Cortex of kidney (tissue), 1 donor: ENCODE measurements at places on chromosomes 1 and 21.

DNA sequence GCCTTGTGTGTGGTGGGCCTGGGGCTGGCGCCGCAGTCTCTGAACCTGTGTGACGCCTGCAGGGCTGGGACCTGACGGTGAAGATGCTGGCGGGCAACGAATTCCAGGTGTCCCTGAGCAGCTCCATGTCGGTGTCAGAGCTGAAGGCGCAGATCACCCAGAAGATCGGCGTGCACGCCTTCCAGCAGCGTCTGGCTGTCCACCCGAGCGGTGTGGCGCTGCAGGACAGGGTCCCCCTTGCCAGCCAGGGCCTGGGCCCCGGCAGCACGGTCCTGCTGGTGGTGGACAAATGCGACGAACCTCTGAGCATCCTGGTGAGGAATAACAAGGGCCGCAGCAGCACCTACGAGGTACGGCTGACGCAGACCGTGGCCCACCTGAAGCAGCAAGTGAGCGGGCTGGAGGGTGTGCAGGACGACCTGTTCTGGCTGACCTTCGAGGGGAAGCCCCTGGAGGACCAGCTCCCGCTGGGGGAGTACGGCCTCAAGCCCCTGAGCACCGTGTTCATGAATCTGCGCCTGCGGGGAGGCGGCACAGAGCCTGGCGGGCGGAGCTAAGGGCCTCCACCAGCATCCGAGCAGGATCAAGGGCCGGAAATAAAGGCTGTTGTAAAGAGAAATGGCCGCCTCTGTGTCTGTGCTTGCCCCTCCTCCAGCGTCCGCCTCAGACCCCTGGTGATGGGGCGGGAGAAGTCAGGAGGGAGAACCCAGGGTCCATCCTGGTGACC is 788 bp downstream of the ISG15 start:
- no peak for DNase-seq

DNA sequence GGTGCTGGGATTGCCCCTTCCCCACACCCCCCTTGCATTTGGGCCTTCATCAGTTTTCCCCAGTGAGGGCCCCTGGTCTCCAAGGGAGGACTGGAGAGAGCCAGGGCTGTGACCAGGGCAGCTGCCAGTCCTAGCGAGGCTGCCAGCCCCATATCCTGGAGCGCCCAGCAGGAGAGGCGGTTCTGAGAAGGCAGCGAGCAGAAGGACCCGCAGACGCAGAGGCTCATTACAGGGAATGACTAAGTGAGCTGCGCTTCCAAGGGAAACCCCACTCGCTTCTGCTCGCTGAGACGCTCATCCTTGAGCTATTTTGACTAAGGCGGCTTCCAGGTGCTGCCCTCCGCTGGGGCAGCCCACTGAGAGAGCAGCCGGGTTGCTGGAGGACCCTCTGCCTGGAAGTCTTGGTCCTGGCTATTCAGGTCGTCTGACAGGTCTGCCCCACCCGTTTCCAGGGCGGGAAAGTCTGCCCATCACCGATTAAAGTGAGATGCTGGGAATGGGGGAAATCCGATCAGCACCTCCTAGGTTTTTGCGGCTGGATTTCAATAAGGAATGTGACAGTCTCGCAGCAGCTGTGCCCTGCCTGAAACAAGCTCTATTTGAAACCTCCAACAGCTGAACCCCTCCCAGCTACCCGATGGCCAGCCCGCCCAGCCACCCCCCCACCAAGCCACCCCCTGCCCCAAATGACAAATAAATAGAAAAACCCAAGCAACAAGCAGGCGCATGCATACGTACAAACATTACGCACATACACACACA is 2.8 kb downstream of the KCNN3 start:
- DNase-seq = no peak

DNA sequence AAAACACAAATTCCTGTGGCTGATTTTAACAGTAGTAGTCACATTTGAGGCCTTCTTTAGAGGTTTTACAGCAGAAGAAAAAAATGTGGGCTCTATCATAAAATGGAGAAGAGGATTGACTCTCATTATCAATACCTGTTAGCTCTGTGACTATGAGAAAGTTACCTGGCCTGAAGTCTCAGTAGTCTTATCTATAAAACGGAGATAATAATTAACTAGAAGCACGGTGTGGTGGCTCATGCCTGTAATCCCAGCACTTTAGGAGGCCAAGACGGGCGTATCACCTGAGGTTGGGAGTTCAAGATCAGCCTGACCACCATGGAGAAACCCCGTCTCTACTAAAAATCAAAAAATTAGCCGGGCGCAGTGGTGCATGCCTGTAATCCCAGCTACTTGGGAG is 90.4 kb upstream of the PLPPR4 start:
- no peak for DNase-seq

GRCh38 chr1:92826792-92827191 is 5.0 kb upstream of the RPL5 start:
- no peak for DNase-seq

DNA sequence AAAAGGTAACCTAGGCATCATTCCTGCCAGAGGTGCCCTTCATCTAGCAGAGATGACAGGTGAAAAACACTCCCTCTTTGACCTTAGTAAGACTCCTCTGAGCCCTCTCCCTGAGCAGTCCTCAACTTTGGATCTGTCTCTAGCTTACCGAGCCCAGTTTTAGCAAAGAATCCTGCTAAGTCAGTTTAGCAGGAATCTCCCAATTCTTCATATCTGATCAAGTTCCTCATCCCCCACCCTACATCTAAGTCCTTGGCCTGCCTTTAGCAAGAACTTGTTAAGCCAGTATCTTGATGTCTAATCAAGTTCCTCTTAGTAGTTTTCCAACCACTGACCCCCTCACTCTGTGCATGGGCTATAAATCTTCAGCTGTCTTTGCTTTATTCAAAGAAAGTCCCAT is 235.6 kb downstream of the OMA1 start:
- no peak for DNase-seq

- DNase-seq = no peak
Observed at GRCh38 chr1:72827278-72827677, 544.9 kb upstream of the NEGR1 start.

DNA sequence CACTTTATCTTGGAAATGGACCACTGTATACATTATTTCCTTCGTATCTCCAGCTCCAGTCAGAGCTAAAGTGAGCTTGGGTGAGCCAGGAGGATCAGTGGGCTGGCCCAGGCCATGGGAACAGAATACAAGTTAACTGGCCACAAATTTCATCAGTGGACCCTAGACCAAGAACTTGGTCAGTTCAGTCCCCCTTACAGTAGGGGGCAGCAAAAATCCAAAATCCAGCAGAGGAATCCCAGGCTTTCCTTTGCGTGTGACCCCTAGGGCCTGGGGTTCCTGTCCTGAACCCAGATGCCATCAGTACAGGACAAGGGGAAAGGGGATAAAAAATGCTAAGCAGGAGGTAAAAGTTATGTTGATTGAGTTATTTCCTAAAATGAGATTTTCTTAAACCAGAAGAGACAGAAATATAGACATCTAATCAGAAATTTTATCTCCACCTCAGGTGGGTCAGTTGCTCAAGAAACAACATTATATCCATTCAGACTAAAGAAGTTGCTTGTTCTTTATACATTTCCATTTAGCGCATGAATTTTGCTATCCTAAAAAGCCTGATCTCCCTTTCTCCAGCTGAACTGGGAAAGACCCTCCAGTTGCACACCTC is 24.1 kb upstream of the LCE5A start:
- no peak for DNase-seq

DNA sequence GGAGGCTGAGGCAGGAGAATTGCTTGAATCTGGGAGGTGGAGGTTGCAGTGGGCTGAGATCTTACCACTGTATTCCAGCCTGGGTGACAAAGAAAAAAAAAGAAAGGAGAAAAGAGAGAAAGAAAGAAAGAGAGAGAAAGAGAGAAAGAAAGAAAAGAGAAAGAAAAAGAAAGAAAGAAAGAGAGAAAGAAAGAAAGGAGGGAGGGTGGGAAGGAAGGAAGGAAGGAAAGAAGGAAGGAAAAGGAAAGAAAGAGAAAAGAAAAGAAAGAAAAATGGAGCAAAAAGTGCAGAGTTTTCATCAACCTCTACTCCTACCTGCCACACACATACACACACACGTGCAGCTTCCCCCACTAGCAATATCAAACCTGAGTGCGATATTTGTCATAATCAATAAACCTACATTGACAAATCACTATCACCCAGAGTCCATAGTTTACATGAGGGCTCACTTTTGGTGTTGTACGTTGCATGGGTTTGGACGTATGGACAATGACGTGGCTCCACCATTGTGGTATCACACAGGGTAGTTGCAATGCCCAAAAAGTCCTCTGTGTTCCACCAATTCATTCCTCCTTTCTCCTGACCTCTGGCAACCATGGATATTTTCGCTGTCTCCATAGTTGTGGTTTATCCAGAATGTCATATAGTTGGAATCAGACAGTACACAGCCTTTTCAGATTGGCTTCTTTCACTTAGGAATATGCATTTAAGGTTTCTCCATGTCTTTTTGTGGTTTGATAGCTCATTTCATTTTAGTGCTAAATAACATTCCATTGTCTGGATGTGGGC is 36.5 kb downstream of the EVA1C start:
- no peak for DNase-seq

DNA sequence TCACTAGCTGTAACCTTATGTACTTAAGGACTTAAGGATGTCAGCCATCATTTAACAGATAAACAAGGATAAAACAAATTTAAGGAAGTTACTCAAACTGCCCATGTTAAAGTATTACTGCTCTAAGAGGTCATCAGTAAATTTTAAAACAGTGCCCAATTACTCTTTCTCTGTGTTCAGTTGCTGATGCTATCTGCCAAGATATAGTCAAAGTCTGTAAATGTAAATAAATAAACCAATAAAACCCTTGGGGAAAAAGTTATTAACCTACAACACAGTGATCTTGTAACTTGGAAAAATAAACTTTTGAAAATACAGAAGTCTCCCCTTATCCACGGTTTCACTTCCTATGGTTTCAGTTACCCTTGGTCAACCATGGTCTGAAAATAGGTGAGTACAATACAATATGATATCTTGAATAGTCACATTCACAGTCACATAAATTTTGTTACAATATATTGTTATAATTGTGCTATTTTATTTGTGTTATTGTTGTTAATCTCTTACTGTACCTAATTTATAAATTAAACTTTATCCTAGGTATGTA is 501.8 kb downstream of the LMO4 start:
- DNase-seq = no peak

DNA sequence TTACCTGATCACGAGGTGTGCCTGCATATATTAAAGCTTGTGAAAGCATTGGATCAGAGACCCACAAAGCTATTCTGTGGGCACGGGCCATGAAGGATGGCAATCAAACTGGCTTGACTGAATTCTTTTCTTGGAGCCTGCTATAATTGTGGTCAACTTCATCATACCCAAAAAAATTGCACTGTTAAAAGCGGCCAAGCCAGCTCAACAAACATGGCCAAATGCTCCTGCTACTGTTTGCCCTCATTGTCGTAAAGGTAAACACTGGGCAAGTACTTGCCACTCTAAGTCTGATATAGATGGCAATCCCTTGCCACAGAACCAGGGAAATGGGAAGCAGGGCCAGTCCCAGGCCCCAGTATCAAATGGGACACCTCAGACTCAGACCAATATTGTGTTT is 6.6 kb upstream of the GSTM5 start:
- no peak for DNase-seq

DNA sequence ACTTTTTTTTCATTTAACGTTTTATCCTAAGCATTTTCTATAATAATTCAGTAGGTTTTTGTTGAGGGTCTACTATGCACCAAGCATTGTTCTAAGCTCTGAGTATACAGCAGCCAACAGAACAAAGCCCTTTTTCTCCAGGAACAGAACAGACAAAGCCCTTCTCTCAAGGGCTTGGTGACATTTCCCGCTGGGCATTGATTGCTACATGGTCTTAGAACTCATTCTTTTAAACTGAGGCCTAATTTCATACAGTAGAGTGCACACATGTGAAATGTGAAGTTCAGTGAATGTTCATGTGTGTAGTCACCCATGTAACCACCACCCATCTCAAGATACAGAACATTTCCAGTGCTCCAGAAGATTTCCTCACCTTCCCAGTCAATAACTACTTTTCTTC is 15.2 kb upstream of the PDIK1L start:
- DNase-seq = no peak

DNA sequence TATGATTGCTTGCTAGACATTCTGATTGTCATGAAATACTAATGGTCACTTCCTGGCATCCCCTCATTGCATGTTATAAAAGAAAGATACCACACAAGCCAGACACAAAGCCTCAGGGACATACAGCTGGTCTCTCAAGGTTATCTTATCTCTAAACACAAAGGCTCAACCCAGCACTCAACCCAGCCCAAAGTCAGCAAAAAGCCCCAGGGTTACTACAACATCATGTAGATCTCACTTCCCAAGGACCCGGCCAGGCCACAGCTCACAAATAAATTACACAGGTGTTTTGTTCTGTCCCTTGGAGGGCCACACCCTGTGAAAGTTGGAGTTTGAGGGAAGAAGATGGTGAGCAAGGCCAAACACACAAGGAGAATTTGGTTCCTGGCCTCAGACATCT is 109.7 kb upstream of the BARHL2 start:
- no peak for DNase-seq

DNA sequence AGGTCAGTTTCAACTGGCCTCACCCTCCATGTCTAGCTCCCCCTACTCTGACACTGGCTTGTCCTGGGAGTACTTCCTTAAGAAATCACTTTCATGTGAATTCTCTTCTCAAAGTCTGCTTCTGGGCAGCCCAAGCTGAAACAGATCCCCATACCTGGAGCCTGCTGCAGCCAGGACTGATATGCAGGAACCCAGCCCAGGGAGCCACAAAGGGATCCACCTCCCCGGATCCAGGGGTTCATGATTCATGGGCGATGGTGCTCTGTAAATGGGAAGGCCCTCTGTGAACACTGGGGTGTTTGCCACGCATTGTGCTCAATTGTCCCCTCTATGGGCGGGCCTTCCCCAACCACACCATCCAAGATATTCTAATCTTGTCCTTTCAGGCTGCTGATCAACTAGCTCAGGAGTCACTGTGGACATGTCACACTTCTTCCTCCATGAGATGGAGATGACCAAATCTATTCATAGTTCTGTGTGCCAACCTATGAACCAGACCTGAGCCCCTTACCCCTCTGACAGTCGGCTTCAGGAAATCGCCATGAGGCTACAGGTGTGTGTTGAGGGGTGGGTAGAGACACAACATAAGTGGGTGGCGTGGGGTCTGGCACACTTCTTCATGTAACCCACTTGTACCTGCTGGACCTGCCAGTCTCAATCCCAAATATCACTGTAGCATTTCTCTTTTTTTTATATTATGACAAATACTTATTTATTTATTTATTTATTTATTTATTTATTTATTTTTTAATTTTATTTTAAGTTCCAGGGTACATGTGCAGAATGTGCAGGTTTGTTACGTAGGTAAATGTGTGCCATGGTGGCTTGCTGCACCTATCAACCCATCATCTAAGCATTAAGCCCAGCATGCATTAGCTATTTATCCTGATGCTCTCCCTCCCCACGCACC is 41.8 kb downstream of the RUNX3 start:
- DNase-seq = no peak

- DNase-seq = no peak
Observed at GRCh38 chr1:9230869-9231533, 3.6 kb upstream of the H6PD start.

- no peak for DNase-seq
Observed at GRCh38 chr21:14699433-14700407, 153.6 kb upstream of the SAMSN1 start.

DNA sequence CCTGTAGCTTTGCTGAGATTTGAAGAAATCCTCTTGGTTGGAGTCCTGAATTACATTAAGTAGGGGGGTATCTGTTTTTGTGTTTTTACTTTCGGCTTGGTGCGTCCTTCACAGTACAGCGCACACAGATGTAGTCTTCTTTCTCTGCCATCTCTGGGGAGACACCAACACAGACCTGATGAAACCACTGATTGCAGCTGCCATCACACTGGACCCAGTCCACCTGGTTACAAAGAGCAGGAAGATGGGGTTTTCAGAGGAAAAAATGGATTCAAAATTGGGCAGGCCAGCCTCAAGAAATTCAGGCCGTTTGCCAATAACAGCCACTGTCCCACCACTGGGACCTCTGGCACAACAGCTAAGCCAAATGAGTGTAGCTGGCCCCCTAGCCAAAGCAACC is 18.7 kb upstream of the SYT2 start:
- DNase-seq = no peak
